Activated CD8-positive, alpha-beta memory T cell treated with anti-CD3 and anti-CD28 coated beads, Interleukin-2, amount 10 ng/mL, durations not matched to agents 7 days and 5 days (primary cell): ENCODE measurements at places on chromosomes 4 and X.

DNA sequence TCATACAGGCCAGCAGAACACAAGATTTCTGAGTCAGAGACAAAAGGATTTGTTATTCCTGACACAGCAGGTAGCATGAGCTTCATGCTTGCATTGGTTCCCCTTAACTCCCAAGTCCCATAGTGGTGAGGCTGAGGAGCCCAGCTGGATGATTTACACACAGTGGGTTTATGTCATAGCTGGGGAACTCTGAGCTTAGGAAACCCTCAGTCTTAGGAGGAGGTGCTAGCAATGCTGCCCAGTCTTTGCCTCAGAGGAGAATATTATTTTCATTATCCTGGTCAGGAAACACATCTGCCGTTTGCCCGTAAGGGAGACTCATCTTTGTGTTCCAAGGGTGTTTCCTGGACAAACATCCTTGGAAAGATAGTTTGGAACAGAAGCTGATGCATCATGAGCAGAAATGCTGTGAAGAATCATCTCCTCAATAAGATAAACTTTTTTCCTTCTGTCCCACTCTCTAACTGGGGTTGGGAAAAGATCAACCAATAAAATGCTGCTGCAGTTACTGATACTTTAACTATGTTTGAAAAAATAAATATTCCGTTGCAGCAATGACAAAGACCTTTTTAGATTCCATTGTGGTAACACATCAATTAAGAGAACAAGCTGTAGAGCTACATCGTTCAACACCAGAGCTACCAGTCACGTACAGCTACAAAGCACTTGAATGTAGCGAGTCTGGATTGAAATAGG, 146.8 kb downstream of the DCLK2 start:
- no peak for DNase-seq

DNA sequence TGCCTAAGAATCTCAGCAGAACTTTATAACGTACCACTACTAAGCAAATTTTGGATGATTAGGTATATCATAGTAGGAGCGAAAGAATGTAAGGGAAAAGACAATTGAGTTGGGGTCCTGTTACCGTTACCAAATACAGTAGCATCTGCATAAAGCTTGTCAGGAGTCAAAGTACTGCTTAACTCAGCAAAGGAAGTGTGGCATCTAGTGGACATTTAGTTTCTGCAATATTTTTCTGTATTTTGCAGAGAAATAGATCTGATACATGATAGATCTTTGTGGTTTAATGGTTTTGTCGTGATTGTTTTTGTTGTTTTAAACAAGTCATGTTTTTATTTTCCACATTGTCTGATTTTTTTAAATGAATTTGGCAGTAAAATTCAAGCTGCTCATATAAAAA, 81.0 kb upstream of the SMARCAD1 start:
- DNase-seq: no peak

DNA sequence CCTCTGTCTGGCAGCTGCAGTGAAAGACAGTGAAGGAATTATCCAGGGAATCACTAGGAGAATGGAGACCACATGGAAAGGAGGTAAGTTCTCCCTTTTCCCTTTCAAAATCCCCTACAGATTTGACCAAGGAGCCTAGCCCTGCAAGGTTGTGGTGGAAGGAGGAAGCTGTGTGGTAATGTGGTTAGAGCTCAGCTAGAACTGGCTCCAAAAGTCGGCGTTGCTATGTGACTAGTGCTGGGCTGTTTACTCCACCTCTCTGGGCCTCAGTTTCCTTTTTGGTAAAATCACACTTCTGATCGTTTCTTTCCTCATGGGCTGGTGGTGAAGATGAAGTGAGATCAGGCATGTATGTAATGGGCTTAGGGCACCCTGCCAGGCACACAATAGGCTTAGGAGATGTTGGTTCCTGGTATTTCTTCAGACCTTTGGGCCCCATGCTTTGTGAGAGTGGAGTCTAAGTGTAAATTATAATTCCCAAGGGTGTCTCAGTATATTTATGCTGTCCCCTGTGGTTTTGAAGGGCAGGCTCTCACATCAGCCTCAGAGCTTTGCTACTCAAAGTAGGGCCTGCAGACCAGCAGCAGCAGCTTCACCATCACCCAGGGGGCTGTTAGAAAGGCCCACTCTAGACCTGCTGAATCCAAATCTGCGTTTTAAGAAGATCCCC, 183.7 kb upstream of the BCOR start:
- peak; percentile 75 for DNase-seq

- DNase-seq: no peak
These were observed 88.0 kb upstream of the RAPGEF2 start for GRCh38 chr4:159014859-159015258.

DNA sequence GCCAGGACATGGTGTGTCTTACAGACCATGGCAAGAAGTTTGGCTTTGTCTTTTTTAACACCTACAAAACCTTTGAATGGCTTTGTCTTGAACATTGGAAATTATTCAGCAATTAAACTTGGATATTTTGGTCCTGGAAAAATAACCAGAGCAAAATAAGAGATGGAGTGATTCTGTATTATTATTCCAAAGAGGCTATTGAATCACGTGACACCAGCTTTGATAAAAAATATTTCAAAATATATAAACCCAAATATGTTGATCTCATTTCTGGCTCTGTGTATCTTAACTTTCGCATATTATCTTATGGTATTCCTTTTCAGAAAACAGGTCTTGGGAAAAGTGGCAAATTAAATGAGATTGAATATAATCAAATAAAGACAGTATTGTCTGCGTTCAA, 32.6 kb upstream of the GIMD1 start:
- DNase-seq: no peak

- DNase-seq: no peak
These were observed 2.5 kb downstream of the ATP11C start for GRCh38 chrX:139930401-139930800.

GRCh38 chr4:581753-582361, 5.8 kb upstream of the TMEM271 start:
- no peak for DNase-seq

GRCh38 chr4:67049446-67049845, 495.9 kb downstream of the CENPC start:
- no peak for DNase-seq

- DNase-seq: no peak
These were observed 35.8 kb downstream of the BCOR start for GRCh38 chrX:40061871-40062524.

DNA sequence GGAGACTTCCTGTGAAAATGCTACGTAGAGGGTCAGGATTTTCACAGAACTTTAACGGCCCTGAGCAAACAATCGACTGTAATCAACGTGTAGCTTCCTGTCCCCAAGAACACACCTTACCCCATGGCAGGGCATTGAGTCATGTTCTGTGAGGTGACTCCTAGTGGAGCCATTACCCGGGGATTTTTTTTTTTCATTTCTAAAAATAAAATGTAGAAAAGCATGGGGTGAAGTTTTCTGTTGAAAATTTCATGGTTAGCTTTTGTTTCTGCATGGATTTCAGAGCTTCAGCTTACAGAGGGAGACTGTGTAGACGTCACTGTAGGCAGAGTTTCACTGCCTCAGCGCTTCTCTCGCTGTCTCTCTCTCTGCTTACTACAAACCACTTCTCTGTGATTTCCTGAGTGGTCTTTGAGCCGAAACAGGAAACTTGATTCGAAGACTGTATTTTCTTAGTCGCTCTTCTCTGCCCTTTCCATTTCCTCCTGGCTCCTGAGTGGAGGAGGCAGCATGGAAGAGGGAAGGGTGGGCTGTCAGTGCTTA, 111.7 kb downstream of the NFKB1 start:
- peak; percentile 75 for DNase-seq

- DNase-seq: peak; percentile 72
These were observed 377 bp downstream of the TIMM17B start for GRCh38 chrX:48897157-48897624.

DNA sequence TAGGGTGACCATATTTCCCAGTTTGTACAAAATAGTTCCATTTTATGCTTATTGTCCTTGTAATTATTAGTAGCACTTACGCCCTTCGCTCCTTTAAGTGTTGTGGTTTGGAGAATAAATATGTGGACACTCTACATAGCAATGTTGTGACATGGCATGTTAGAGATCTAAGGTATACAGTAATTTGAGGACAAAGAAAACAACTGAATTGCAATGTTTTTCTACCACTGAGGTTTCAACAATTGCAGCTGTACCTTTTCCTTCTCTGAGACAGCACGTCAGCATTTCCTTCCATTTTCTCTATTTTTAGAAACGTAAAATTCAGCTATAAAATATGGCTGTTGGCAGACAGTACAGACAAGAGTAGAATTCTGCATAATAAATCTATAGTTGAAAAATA, 323.1 kb downstream of the MAPK10 start:
- no peak for DNase-seq

DNA sequence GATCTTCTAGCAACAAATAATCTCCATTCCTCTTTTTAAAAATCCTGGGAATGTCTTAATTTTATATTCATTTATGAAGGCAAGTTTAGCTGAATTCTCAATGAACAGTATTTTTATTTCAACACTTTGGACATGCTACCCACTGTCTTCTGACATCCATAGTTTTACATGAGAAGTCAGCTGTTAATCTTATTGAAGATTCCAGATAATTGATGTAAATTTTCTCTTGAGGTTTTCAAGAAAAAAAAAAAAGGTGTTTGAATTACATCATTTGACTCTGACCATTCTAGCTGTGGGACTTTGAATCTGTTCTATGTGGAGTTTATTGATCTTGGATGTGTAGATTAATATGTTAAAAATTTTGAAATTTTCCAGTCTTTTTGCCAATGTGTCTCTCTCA, 28.0 kb downstream of the PDHA2 start:
- DNase-seq: no peak
